T47D (cell line): ENCODE measurements at places on chromosomes 12 and 14.
A peak's percentile ranks its signal among the peaks of the same experiment; 100 is the strongest.

- DNase-seq = no peak
Measured at GRCh38 chr12:54463034-54463433, 10.4 kb downstream of the GTSF1 start.

- no peak for DNase-seq
Measured at GRCh38 chr12:26389343-26389742, 194.0 kb downstream of the SSPN start.

- no peak for DNase-seq
Measured at GRCh38 chr12:92255741-92256140, 110.1 kb upstream of the BTG1 start.

GRCh38 chr14:49438256-49438770 lies 147.9 kb downstream of the RPS29 start:
- no peak for DNase-seq

- DNase-seq = peak; percentile 70
Measured at GRCh38 chr14:99604766-99605298, 825 bp upstream of the CCDC85C start.

- no peak for DNase-seq
Measured at GRCh38 chr12:67810166-67810565, 161.6 kb downstream of the DYRK2 start.

DNA sequence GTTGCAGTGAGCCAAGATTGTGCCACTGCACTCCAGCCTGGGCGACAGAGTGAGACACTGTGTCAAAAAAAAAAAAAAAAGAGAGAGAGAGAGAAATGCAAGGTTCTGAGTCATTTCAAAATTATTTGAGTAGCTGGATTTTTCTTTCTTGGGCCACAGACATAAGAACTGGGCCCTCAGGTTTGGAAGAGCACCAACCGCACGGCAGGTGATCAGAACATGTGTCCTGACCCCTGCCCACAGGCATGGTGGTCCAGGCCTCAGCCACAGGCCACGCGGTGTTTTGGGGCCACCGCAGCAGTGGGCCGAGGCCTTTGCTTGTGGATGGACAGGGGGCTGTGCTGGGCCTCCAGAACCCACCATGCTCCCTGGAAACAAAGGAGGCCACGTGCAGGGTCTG lies 126.7 kb downstream of the CALM1 start:
- DNase-seq = no peak

- DNase-seq = no peak
Measured at GRCh38 chr14:22502007-22502406, 87.0 kb downstream of the DAD1 start.

- no peak for DNase-seq
Measured at GRCh38 chr12:12072064-12072760, 1.5 kb downstream of the BCL2L14 start.

DNA sequence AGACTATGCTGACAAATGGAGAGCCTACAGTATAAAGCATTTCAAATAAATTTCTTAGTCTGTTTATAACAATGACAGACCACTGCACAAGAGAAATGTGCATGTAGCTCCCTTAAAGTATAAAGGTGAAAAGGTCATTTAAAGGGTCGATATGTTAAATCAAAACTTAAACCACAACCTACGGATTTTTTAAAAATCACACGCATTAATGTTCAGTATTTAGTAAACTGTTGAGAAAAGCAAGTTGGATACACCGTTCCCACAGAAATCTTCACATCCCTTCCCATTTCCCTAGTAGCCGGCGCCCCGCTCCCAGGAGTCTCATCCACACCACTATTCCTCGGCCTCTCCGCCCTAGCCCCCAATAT lies 614 bp downstream of the FKBP3 start:
- DNase-seq = no peak

- no peak for DNase-seq
Measured at GRCh38 chr12:125071456-125071855, 6.2 kb downstream of the AACS start.

- no peak for DNase-seq
Measured at GRCh38 chr14:100860556-100861187, 34.8 kb downstream of the MEG3 start.

DNA sequence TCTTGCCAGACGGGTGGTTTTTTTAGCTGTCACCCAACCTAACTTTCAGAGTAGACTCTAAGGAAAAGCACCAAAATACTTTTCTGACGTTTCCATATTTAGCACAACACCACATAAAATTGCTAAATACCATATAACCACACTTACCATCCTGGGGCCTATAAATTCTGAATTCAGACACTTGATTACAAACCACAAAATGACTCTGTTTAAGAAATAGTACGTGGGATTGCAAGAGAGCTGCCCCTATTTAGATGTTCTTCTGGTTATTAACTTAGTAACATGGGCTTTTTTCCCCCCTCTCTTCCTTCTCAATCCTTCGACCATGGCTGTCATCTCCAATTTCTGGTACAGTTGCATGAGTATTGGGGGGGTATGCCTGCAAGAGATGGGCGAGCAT lies 287.7 kb downstream of the BMP4 start:
- DNase-seq = no peak

DNA sequence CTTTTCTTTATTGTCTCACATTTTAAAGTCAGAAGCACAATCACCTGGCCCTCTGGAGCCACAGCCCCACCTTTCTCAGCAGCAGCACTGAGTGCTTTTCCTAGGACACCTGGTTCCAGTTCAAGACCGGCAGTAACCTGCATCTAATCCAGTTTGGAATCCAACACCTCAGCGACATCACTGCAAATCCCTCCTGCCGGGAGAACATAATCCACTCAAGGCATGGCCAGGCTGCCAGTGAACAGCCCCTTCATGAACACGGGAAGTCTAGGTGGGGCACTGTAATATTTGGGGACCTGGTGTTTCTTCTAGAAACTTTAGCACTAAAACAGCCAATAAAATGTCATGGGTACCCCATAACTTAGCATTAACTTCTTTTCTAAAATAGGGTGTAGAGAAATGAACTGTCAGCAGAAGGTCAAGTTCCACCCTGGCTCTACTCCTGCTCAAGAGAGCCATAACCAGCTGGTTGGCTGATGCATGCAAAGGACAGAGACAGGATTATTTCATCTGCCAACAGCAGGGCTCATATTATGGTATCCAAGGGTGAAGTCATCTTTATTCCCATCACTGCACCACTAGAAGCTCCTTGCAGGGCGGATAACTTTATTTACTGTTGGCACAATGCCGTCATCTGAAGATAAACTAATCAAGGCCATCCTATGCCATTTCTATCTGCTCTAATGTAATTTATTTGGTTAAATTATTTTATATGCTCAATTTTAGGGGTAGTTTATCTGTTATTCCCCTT lies 76.7 kb downstream of the TTC7B start:
- DNase-seq = no peak

DNA sequence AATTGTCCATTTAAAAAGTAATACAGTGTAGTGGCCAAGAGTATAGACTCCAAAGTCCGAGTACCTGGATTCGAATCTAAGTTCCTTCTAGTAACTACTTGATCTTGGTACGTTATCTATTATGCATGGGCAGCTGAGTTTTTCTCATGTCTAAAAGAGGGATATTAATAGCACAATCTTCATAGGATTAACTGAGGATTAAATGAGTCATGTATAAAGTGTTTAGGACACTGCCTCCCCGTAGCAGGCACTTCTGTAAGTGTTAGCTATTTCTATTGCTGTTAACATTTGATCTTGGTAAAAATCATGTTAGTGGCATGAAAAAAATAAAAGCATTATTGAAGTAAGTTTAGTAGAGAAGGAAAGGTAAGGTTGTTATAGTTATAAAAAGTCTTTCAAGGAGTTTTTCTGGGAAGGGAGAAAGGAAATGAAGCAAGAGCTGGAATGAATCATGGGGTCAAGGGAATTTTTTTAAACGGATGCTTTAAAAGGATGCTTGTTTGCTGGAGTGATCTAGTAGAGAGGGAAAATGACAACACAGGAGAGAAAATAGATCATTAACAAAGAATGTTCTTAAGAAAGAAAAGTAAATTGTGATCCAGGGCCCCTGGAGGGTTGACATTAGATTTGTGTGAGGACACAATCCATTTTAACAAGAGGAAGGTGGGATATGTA lies 502.2 kb upstream of the USP15 start:
- DNase-seq = no peak

DNA sequence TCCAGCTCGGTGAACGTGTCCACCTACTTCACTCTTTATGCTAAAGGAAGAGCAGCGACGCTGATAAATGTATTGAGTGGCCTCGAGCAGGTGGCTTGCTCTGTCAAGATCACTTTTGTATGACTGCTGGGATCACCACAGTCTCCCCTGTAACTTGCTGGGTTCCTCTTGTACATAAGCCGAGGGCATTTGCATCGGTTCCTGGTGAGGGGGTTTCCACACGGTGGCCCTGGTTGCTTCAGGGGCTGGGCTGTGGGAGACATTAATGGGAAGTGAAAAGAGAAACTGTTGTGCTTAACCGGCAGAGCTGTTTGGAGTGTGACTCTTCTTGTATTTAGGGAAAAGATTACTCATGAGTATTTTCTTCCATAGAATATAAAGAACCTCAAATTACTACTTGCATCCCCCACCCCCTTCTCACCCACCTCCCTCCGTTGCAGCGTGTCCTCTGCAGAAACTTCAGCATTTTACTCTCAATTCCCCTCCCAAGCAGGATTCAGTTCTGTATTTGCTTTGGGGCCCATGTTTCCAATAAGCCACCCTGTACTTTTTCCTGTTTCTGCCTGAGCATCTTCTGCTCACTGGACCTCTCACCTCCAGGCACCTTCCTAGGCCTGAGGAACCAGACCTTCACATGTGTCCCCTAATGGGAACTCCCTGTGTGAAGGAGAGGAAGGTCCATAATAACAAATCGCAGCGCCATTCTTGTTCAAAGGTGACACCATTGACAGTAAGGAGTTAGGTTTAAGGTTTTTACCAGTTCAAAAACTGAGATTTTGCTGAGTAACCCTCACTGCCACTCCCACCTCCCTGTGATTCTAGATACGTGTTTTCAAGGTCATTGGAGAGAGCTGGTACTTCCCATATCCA lies 187.0 kb downstream of the ETV6 start:
- DNase-seq = no peak

DNA sequence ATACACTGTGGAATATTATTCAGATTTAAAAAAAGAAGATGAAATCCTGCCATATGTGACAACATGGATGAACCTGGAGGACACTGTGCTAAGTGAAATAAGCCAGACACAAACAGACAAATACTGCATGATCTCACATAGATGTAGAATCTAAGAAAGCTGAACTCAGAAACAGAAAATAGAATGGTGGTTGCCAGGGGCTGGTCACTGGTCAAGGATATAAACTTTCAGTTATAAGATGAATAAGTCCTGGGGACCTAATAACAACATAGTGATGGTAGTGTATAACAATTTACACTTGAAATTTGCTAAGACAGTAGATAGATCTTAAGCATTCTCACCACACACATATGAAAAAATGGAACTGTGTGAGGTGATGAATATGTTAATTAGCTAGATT lies 161.3 kb upstream of the TMCC3 start:
- DNase-seq = no peak

- DNase-seq = peak; percentile 69
Measured at GRCh38 chr12:6280053-6280469, 30.4 kb upstream of the PLEKHG6 start.
